ENCODE measurements at places on chromosomes 7 and 10. TPM values are rescaled to one million over a fixed set of nuclear protein-coding genes. Genes with fewer than 3 reads are reported as not detected.

FRMPD2 gene
- not detected for polyA plus RNA-seq

PRSS2 gene
- 1.4 TPM for polyA plus RNA-seq

CHAT gene
- not detected for polyA plus RNA-seq

ZNF239 gene
- 2.9 TPM for polyA plus RNA-seq

CDC14C gene
- not detected for polyA plus RNA-seq

OR2A12 gene
- polyA plus RNA-seq = not detected

ADAM12 gene
- 0.80 TPM for polyA plus RNA-seq

MSMB gene
- polyA plus RNA-seq = not detected

RSPH10B2 gene
- polyA plus RNA-seq = not detected

SHH gene
- polyA plus RNA-seq = 0.46 TPM

ARHGAP22 gene
- polyA plus RNA-seq = 1.2 TPM

TSC22D4 gene
- 46.8 TPM for polyA plus RNA-seq

LIPM gene
- polyA plus RNA-seq = not detected

TAS2R3 gene
- polyA plus RNA-seq = not detected

Data from sigmoid colon (tissue), 7 donors.